ENCODE measurements at places on chromosomes 7 and 10.

DNA sequence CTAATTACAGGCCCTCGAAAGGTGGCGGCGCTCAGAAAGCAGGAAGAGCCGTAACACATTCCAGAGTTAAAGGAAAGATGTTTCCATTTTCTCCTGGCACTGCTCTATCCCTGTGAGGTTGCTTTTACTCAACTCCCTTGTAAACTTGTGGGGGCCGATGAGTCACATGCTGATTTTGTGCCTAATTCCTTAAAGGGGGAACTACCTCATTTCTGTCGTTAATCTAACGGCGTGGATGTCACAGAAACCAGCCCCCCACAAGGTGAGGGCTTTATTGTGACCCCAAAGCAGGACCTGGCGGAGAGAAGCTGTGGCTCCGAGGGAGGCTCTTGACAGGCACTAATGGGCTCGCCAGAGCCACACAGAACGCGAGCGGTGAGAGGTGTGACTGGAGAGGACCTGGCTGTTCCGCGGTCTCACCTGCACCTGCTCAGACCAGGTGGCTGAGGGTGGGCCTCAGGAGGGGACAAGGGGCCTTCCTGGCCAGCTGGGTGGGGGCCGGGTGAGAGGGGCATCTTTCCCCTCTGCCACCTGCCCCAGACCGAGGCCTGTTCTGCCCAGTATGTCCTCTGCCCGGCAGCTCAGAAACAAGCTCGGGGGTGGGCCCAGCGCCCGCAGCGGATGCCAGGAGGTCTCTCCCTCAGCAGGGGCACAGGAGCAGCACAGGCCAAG is 50.9 kb downstream of the CALML3 start:
- no peak for DNase-seq

GRCh38 chr10:88961266-88961665 is 8.7 kb upstream of the ACTA2 start:
- DNase-seq: no peak

DNA sequence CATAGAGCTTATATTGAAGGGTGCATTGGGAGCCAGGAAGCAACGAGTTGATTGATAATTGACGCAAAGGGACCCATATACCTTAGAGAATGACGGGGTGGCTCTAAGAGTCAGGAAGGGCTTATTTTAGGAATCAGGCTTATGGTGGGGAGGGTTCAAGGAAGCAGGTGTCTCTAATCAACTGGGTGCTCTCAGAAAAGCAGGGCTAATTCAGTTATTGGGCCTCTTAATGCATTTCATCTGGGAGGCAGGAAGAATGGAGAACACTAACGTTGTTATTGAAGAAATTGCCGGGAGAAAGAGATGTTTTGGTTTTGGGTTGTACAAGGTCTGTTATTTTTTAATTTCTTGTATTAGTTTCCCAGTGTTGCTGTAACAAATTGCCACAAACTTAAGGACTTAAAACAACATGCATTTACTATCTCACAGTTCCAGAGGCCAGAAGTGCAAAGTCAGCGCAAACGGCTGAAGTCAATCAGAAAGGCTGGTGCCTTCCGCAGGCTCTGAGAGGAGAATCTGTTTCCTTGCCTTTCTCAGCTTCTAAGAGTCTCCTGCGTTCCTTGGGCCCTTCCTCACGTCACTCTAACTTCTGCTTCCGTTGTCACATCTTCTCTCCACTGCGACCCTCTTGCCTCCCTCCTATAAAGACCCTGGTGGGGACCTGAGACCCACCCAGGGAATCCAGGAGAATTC is 328.4 kb upstream of the C7orf33 start:
- no peak for DNase-seq

DNA sequence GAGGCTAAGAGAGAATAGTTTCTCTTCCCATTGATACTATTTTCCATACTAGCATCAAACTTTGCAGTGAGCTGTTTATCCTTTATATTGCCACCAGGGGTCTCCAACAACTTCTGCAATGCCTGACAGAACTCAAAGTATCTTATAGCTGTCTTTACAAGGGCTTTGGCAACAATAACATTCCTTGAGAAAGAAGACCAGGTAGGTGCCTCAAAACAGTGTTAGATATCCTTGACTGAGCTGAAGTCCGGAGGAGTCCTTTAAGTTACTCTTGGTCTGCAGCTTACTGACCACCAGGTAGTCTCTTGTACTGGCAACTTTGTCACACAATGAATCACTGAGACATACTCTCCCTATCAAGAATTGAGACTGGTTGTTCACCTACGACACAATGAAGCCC is 30.0 kb upstream of the TES start:
- no peak for DNase-seq

DNA sequence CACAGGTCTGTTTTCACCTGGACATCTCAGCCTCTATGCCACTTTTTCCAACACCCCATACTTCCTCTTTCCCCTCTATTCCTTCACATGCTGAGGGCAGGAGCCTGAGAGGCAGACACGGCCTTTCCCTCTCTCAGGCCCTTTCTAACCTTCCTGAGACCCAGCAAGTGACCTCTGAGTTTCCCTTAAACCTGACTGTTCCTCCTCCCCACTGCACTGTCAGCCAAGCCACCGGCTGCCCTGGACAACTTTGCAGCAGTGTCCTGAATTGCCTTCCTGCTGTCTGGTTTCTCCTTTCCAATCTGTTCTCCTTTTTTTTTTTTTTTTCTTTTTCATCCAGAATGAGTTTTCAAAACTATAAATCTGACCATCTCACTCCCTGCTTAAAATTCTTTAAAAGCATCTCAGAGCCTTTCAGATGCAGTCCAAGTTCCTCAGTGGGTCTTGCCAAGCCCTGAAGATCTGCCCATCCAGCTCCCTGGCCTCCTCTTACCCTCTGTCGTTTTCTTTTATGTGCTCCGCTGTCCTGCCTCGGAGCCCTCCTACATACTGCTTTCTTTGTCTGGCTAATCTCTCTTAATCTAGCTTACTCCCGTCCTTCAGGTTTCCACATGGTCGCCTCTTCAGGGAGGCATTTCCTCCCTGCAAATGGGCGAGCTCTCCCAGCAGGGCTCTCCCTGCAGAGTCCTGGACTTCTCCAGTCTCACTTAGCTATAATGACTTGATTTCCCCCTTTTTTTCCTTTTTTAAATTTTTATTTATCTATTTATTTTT is 30.5 kb downstream of the SLC13A4 start:
- no peak for DNase-seq

- no peak for DNase-seq
These were observed 100.7 kb upstream of the CSTF2T start for GRCh38 chr10:51800121-51800520.

GRCh38 chr10:72480861-72481260 is 126.1 kb upstream of the DNAJB12 start:
- no peak for DNase-seq

DNA sequence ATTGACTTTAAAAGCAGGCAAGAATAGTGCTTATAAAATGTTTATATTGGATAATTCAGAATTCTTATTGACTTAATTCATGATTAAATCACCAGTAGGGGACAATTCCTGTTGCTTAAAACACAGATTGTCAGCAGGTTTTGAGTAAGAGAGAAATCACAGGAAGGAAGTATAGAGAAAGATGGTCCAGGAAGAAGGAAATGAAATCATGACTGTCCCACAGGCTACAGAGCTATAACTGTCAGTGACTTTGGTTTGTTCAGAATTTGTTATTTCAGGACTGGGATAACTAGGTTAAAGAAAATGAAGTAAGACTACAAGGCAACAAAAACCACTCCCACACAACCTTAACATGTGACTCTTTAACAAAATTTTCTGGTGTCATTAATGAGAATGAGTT is 6.8 kb downstream of the GNGT1 start:
- DNase-seq: no peak

GRCh38 chr10:14686356-14686755 is 88.3 kb downstream of the FAM107B start:
- DNase-seq: no peak

GRCh38 chr10:110479710-110480109 is 18.0 kb upstream of the DUSP5 start:
- no peak for DNase-seq

DNA sequence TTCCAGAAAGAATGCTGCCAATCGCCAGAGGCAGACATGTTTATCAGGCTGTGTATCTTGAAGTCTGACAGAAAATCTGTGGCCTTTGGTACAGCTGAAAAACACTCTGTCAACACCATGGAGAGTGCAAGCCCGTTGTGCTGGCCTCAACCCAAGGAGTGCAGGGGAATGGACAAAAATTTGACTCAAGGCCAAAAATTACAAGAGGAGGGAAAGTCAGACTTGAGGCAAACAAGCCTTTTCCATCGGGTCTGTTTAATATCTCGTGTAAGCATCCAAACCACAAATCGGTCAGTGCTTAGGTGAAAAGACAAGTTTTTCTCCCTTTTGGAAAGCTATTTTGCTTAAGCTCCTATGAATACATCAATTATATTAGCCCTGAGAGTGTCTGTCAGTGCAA is 305.3 kb upstream of the NFE2L3 start:
- DNase-seq: no peak

DNA sequence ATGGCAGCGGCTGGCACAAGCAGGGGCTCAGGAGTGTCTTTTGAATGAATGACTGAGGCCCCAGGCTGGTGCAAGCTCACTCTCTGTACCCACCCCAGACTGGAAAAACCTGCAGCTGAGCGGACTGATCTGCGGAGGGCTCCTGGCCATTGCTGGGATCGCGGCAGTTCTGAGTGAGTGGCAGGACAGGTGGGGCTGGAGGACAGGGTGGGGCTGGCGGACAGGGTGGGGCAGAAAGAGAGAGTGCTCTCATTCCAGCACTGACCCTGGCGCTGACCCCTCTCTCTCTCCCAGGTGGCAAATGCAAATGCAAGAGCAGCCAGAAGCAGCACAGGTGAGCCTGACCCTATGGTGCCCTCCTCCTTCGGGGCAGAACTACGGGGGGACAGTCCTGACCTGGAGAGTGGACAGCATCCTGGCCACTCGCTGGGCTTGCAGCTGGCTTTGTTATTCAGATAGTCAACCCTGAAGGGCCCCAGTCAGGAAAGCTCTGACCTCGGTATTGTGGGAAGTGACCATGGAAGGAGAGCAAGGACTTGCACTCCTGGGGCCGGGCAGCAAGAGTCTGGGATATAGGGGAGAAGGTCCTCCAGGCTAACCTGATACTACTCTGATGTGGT is 4.1 kb downstream of the FXYD4 start:
- DNase-seq: no peak

GRCh38 chr7:131369354-131369753 is 41.7 kb downstream of the MKLN1 start:
- DNase-seq: no peak

- DNase-seq: no peak
These were observed 2.3 kb downstream of the HOXA10 start for GRCh38 chr7:27171637-27172314.

GRCh38 chr7:134083766-134084487 is 43.2 kb upstream of the LRGUK start:
- DNase-seq: no peak
